ENCODE measurements at places on chromosomes 5 and 9. TPM values are rescaled to one million over a fixed set of nuclear protein-coding genes. Genes with fewer than 3 reads are reported as not detected.

Gene GRIA1
- total RNA-seq = not detected

Gene CD72
- 4.6 TPM for total RNA-seq

GRCh38 chr5:116291271-116291670, 206.4 kb downstream of the COMMD10 start:
- DNase-seq = no peak

DNA sequence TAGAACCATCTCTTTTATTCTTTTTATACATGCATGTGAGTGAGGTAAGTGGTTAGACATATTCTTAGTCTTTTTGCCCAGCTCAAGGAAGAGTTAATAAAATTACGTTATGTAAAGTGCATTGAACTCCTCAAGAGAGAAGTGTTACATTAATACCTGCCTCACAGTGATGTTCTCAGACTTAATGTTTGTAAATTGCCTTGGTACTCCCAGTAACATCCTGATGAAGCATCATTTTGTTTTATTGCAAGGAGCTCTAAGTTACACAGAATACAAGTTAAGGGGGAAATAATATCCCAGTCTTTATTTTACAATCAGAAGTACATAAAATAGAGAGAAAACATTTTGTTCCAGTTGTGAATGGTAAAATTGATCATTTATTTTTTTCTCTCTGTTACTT, 89.5 kb upstream of the ARRDC3 start:
- no peak for DNase-seq

DNA sequence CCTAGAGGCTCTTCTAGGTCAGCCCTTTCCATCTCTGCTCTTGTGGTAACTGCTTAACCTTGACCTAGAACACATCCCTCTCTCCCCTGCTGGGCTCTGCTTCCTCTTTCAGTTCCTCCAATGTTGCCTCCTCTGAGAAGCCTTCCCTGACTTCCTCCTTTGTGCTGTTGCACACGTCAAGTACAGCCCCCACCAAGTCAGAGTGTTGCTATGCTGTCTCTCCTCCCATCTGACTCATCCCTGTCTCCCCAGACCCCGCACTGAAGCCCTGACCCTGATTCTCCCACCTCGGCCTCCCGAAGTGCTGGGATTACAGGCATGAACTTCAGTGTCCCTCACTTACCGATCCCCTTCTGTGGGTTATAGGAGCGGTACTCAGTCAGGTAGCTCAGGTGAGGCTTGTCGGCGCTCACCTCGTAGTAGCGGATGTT, 10.4 kb upstream of the TRIM14 start:
- no peak for DNase-seq

DNA sequence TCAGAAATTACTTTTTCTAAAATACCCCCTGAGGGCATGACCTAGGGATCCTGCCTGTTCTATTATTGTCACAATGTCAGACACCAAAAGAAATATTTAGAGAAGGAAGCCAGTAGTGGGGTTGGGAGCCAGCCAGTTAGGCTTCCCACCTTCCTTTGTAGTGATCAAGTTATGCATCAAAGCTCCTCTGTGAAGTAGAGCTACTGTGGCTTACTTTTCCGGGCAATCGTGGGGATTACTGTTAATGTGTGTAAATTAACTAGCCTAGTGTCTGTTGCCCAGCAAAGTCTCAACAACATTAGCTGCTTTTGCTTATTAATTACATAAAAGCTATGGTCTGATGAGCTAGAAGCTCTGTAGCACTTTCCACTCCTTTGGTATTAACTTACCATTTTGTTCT, 109.0 kb upstream of the PCAT7 start:
- DNase-seq = no peak

DNA sequence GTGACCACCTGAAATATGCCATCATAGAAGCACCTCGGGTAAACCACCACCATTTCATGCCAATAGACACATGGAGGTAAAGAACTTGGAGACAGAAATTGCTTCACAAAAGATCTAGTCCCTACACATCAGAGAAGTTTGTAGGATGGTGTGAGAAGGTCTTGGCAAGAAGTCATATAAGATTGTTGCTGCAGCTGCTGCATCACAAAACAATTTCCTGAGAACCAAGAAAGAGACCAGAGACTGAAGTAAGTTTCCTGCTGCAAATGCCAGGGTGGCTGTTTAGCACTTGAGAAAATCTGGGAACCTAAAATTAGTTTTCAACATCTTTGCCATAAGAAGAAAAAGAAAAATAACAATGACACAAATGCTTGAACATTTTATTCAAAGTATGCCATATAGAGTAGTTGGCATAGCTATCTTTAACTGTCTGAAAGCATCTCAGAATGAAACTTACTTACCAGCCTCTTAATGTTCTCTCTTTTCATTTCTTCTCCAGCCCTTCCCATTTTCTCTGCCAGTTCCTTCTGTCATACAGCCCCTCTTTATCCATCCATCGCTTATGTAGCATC, 114.3 kb downstream of the KCTD16 start:
- no peak for DNase-seq

All from T-cell (primary cell).